ENCODE measurements at places on chromosomes 12 and 14. TPM values are rescaled to one million over a fixed set of nuclear protein-coding genes. Genes with fewer than 3 reads are reported as not detected.

DNA sequence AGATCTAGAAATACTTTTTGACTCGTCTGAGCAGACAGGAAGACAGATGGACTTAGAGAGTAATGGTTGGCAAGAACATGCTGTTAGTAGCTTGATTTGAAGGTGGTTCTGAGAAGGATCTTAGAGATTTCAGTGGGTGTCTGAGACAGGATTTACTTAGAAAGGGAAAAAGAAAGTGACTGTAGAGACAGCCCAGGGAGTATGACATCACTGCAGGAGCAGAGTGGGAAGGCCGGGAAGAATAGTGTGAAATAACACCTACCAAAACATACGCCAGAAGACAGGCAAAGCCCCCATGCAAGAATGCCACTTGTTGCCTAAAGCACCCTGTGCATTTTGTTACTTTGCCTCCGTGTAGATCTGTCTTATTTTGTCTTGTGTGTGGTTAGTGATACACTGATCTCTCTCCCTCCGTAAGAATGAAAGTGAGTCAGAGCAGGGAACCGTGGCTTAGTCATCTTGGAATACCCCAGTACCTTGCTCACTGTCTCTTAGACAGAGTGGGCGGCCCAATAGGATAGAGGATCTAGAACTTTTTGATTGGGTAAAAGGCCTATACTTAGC is 161.3 kb upstream of the IFNG-AS1 start:
- DNase-seq = peak; percentile 99

ART4 gene
- polyA plus RNA-seq = not detected

DNA sequence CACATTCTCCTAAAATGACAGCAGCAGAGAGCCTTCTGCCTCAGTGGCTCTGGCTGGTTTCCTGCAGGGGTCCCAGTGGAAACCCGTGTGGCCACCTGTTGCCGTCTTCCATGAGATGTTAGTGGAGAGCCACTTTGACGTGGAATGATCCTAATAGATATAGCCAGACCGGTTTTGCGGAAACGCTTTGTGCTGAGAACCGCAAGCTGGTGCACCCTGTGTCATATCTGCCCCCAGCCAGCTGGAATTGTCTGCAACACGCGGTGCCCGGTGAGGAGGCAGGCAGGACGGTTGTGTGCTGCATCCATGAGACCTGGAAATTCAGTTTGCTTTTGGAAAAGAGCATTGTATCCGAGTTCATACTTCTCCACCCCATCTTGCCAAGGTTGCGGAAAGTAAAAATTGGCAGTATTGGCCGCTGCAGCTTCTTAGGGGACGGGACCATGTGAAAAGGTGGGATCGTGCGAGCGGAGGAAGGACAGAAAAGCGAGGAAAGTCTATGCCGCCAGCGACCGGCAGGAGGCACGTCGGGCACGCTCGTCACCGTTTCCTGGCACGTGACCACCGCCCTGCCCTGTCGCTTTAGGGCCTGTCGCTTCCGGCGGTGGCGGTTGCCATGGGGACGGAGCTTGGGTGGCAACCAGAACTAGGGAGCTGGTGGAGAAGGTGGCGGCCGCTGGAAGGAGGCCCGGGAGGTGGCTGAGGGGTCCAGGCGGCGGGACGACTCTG is at the start of gene CFAP251:
Gene CFAP251 (plus strand): TSS at position 643 of the 729 bp plus-strand sequence. CDS start 2,714 bp downstream, outside the sequence.
- DNase-seq = no peak

PTPRB gene
- 0.22 TPM for polyA plus RNA-seq

DNA sequence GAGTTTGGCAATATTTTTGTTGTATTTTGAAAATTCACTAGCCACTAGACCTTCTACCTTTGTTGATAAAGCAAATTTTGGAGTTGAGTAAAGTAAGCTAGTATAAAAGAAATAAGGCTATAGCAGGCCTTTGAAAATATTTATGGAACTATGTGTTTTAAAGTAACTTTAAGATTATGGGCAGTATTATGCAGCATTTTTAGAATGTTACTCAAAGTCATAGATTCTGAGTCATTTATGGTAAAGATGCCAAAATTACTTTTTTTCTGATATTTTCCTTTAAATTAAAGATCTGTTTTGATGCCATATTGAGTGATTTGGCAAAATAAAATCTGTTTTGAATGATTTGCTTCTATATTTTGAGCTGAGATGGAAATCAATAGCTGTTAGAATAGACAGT is 57.2 kb downstream of the SYNE2 start:
- DNase-seq = no peak

GRCh38 chr14:42665083-42665482 is 1058.4 kb downstream of the LRFN5 start:
- DNase-seq = no peak

GRCh38 chr12:106022568-106023012 is 116.2 kb downstream of the NUAK1 start:
- no peak for DNase-seq

SSTR1 gene
- polyA plus RNA-seq = not detected

DNA sequence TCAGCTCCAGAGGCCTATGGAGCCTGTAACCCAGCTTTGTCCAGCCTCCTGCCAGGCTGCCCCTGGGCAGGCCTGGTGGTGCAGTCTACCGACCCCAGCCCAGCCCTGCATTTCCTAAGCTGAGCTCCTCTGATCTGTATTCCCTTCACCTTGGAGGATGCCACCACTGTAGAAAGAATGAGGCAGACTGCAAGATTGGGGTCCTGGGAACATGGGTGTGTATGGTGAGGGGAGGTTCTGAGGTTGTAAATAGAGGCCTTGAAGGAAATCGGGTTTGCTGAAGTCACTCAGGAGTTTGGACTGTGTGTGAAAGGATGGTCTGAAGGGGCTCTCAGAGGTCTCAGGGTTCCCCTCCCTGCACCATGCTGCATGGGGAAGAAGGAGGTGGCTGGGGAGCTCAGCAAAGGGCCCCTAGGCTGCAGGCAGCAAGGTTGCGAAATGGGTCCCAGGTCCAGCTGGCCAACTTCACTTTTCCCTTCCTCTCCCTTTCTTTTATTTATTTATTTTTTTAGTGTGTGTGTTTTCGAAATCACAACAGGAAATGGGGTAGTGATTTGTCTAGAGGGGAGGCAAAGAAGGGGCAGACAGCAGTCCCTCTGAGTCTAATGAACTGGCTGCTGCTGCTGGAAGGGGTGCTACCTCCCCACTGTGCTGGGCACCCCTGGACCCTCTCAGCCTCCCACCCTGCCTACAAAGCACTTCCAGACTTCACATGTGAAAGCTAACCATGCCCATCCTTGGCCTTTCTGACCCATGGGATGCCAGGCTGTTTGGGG is 1.2 kb upstream of the LRP1-AS start:
- DNase-seq = no peak

CREBL2 gene
- 9.1 TPM for polyA plus RNA-seq

DNA sequence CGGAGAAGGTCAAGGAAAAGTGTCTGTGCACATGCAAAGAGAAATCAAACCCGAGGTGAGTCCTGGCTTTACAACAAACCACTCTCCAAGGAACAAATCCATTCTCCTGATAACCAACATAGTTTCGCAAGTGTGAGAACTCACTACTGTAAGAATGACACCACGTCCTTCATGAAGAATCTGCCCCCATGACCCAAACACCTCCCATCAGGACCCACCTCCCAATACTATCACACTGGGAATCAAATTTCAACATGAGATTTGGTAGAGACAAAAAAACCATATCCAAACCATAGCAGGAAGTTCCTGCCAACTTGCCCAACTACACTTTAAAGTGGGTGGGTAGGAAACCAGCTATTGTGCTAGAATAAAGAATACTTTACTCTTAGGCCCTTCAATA is 2.4 kb upstream of the ERC1 start:
- no peak for DNase-seq

CLEC1B gene
- not detected for polyA plus RNA-seq

GRCh38 chr12:101592921-101593320 is 1.9 kb upstream of the MYBPC1 start:
- no peak for DNase-seq

LPAR5 gene
- 0.12 TPM for polyA plus RNA-seq

DNA sequence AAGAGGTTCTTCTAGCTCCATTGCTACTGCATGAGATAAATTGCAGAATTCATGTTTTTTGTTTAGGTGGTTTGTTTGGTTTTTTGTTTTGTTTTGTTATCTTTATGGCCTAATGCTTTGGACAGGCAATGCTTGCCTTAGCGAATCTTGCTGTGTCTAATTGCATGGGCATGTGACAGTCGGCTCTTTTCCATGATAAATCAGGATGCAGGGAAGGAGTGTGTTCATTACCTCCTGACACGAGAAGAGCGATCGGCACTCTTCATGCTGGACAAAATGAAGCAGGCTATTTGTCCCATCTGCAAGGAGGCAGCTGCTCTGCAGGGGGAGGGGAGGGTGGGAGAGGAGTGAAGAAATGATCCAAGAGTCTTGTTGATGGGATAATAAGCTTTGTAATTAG is 6.5 kb downstream of the CCDC60 start:
- DNase-seq = no peak

IRAK3 gene
- polyA plus RNA-seq = 0.10 TPM

SP1 gene
- polyA plus RNA-seq = 38.9 TPM

- peak; percentile 18 for DNase-seq
Measured at GRCh38 chr12:2783936-2784600, 10.7 kb upstream of the FKBP4 start.

RAB21 gene
- polyA plus RNA-seq = 8.2 TPM

DNA sequence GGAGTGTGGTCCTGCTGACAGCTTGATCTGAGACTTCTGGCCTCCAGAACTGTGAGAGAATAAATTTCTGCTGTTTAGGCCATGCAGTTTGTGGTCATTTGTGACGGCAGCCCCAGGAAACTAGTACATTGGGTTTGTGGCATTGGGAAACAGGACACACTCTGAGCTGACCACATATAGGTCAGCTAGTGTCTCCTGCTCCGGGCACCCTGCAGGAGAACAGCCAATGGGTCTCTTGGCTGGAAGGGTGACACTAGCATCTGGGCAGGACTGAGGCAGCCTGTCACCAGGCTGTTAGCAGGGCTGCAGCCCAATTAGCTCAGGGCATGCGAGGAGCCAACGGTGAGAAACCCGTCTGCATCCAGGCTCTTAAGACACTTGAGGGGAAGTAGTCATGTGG is 83.2 kb downstream of the PITPNM2 start:
- no peak for DNase-seq

DNA sequence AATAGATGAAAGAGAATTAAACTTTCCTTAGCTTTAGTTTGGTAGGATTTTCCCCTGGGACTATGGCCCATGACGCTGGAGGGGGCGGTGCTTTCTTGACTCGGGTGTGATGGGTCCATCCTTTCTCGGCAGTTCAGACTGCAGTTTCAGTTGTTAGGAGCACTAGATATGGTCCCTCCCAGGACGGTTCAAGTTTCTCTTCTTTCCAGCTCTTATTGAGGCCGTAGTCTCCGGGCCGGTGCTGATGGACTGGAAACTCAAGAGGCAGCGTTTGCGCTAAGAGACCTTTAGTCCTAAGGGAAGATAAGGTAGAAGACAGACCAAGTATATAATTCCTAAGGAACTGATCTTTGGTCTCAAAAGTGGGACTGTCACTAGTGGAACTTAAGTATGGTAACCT is 111.2 kb downstream of the RIN3 start:
- no peak for DNase-seq
